ENCODE measurements at places on chromosomes 13 and 19.

DNA sequence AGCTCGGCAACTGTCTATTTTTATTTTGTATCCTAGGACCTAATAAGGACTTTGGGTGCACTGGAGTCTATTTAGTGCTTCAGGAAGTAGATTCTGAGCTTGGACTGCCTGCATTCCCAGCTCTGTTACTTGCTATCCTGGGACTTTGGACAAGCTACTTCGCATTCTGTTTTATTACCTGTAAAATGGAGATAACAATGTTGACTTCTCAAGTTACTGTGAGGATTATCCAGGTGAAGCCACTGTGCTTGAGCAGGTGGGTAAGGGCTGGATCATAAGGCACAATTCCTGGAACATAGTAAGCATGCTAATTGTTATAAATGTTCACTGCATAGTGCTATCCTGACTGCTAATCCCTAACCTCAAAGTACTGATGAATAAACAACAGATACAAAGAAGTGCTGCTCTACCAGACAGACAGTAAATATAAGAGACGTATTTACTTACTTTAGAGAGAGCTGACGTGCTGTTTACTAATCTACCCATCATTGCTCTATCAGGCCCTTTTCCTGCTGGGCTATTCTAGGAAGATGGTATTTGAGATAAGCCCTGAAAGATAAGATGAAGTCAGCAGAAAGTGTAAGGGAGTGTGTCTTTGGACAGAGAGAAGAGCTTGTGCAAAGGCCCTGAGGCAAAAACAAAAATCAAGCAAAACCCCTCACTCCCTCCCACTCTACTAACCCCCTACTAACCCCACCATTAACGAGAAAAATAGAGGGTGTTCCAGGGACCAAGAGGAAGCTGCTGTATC lies 50.8 kb upstream of the FLT1 start:
- no peak for DNase-seq

- peak; percentile 89 for DNase-seq
Measured at GRCh38 chr13:44904967-44905366, 84.3 kb downstream of the NUFIP1 start.

DNA sequence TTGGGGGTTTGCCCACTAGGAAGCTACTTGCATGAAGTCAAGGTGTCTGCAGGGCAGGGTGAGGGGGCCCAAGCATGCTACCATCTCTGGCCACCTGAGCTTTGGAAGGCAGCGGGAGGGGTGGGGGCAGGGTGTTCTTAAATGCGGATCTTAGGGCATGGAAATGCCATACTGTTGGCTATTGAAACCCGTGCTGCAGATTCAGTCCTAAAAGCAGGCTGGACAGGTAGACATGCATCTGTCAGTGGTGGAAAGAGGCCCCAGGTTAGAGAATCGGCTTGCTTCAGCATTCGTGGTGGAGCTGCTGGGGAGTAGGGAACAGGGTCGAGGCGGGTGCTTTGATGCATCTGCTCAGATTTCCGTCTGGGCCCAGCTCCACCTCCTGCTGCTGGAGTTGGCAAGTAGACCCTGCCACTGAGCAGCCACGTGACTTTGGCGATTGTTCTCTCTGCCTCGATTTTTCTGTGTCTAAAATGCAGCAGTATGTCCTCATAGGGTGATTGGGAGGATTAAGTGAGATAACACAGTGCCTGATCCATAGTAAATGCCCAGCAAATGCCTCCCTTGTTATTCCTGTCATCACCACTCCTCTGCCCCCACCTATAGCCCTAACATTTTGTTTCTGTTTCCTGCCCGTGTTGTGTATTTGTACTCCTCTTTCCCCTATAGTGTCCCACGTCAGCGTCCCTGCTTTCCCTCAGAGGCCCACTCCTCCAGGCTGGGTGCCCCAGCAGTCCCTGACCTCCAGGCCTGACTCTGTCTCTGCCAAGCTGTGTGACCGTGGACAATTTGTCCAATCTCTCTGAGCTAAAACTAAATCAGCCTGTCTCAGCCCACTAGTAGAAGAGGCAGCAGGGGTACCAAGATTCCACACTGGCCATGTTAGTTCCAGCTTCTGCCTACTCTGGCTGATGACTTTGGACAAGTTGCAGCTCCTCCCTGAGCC lies 5.8 kb downstream of the PPP1R37 start:
- no peak for DNase-seq

GRCh38 chr13:108987944-108988343 lies 358.5 kb downstream of the MYO16 start:
- DNase-seq = no peak

- DNase-seq = no peak
Measured at GRCh38 chr13:111061358-111062045, 53.6 kb upstream of the ARHGEF7 start.

- DNase-seq = no peak
Measured at GRCh38 chr13:84239032-84239431, 356.8 kb upstream of the SLITRK1 start.

GRCh38 chr19:1754636-1755466 lies 1.5 kb downstream of the ONECUT3 start:
- no peak for DNase-seq

DNA sequence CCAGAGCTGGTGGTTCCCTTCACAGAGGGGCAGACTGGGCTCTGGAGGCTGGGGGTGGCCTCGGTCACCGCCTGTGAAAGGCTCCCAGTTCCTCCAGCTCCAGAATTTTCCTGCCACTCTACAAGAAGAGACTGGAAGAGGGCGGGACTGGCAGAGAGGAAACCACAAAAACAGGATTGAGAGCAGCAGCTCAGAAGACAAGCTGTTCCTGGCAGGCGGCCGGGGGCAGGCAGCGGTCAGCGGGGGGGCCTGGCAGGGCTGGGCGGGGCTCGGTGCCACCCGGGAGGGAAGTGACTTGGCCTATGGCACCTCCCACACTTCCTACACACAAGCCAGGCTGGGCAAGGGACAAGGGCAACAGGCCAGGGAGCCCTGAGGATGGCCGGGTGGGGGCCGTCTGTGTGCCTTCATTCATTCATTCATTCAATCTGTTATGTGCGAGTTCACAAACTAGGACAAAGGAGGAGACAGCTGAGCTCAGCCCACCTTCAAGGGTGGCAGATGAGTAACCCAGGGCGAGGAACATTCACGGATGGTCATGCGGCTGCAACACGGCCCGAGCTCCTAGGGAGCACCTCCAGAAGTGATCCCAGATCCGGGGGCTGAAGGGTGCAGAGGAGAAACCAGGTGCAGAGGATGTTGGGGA lies 16.9 kb upstream of the BTBD2 start:
- DNase-seq = peak; percentile 88

DNA sequence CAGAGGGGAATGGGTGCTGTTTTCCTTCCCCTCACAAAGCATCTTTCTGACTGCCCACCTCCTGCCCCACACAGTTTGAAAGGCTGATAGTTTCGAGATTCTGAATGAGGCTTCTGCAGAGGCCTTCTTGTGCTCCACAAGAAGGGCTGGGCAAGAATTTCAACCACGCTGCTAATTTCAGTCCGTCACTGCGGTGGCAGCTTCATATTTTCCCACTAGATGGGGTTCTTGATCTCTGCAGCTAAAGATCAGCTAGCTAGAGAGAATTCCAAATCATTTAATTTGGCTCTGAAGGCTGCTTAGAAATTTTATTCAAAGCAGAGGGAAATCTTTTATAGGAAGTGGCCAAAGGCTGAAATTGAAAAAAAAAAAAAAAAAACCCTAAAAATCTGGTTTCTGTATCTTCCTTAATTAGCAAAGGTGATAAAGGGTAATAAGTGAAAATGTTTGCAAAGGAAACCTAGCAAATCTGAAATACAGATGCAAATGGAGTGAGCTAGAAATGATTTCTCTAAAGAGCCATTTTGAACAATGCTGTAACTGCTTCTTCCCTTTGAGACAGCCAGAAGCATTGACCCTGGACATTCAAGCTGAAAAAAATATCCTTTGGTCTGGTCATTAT lies 38.0 kb upstream of the C13orf42 start:
- peak; percentile 63 for DNase-seq

DNA sequence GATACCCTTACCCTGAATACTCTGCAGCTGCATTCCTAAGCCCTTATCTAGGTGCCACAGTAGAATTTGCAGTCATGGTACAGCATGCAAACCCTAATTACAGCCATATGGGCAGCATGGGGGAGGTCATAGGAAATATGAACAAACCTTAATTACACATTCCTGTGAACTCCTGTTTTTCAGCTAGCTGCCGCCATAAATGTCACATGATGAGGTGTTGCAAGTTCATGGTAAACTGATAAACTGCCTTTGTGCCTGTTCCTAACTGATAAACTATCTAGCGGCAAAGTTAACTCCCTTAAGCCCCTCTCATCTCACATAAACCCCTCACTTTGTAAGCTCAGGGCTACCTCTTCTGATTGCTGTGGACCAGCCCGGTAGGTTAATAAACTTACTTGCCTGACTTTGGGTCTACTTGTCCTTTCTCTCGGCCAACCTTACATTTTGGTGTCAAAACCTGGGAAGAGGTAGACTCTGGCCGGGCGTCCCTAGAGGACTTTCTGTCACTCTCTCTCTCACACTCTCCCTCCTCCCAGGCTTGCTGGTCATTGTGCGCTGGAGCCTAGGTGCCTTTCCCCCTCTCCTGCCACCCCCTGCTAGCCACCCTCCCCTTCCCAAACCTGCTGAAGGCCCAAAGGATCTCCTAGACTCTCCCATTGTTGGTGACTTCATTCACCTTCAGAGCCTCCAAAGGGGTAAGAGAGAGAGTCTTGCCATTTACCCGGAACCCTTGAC lies 43.3 kb downstream of the ZNF93 start:
- DNase-seq = no peak

DNA sequence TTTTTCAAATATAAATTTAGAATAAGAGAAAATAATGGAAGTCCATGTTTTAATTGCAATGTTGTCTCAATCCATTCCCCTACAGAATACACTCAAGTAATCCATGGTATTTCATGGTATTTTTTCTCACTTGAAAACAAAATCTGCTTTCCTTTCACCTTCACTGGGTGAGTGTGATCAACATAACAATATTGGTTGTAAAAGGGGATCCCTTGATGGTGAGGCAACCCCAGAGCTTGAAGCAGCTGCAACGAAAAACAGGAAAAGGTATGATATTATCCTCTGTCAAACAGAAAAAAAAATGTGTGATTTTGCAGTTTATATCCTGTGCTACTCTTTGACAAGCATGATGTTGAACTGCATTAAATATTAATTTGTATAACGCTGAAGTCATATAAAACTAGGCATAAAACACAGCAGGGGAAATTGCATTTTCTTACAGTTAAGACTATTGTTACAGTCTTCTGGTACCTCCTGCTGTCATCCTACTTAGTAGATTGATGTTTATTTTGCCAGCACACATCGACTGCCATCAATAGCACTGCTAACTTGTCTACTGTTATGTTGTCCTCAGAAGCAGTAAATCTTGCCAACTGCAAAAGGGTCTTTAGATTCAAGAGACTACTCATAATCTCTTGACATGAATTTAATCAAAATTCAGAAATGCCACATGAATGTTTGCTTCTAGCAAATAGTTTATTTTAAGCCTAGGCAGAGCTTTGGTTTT lies 373.1 kb upstream of the MIR17HG start:
- DNase-seq = no peak

Data from fibroblast of skin of scalp (primary cell).